SK-N-MC (cell line): ENCODE measurements at places on chromosomes 13 and 19.

GRCh38 chr19:3480383-3481091 is at the start of gene SMIM24:
Gene SMIM24, minus strand, starts transcription at chr19:3480525. Its CDS starts 62 bp downstream, at chr19:3480463.
- no peak for DNase-seq

GRCh38 chr19:46144756-46145155 is 3.3 kb upstream of the IGFL2 start:
- DNase-seq = no peak

DNA sequence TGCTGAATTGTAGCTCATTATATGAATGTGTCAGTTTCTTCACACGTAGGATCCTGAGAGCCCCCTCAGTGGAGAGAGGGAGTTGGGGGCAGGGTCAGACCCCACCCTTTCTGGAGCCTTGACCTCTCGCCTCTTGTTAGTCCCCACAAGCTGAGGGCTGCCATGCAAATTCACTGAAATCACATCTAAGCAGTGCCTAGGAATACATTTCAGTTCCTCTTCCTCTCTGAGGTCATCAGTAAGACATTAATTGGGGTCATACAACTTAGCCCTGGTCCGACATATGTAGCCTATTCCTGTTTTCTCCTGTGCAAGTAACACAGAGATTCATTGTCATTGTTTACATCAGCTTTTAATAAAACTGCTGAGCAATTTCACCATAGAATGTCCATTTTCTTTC is 30.0 kb downstream of the MYO9B start:
- DNase-seq = no peak

- no peak for DNase-seq
Measured at GRCh38 chr19:10644260-10645007, 9.7 kb upstream of the ILF3 start.

GRCh38 chr13:31880851-31881494 is 141.6 kb downstream of the RXFP2 start:
- no peak for DNase-seq

DNA sequence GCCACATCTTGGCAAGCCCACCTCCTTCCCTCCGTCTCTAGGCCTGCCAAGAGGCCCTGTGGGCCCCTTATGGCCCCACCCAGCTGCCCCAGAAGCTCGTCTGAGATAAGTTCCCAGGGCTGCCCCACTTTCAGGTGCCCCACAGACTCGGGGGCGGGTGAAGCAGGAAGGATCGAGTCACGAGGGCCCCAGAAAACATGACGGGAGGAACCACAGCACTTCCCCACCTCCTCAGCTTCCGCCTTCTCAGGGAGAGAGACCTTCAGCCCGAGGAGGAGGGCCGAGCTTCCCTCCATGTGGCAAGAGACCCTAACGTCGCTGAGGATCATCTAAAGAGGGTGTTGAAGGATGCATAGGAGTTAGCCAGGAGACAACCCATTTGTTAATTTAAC is 4.5 kb upstream of the IL12RB1 start:
- no peak for DNase-seq

DNA sequence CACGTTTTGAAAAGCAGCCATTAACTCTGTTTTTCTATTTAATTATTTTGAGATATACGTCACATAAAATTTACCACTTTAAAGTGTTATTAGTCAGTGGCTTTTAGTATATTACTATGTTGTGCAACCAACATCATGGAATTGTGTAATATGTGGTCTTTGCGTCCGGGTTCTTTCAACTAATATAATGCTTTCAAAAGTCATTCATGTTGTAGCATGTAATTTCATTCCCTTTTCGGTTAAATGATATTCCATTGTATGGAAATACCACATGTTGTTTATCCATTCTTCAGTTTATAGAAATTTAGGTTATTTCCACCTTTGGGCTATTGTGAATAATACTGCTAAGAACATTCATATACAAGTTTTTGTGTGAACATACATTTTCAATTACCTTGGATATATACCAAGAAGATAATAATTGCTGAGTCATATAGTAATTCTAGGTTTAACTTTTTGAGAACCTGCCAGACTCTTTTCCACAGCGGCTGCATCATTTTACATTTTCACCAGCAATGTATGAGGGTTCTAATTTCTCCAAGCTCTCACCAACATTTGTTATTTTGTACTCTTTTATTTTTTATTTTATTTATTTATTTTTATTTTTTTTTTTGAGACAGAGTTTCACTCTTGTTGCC is 28.1 kb upstream of the CLDN10 start:
- DNase-seq = no peak

- no peak for DNase-seq
Measured at GRCh38 chr13:99218545-99218944, 17.9 kb downstream of the UBAC2 start.

DNA sequence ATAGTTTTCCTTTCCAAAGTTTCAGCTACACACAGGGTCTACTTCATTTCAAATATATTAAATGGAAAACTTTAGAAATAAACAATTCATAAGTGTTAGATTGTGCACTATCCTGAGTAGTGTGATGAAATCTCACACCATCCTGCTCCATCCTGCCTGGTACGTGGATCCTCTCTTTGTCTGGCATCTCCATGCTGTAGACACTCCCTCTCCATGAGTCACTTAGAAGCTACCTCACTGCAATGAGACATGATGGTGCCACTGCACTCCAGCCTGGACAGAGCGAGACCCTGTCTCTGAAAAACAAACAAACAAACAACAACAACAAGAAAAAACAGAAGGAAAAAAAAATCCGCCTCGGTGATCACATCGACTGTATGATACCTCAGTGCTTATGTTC is 191.8 kb downstream of the PCCA start:
- DNase-seq = no peak

- DNase-seq = peak; percentile 16
Measured at GRCh38 chr19:5048091-5048726, 79.3 kb downstream of the KDM4B start.

GRCh38 chr19:50518091-50519005 is 4.6 kb upstream of the ASPDH start:
- no peak for DNase-seq

DNA sequence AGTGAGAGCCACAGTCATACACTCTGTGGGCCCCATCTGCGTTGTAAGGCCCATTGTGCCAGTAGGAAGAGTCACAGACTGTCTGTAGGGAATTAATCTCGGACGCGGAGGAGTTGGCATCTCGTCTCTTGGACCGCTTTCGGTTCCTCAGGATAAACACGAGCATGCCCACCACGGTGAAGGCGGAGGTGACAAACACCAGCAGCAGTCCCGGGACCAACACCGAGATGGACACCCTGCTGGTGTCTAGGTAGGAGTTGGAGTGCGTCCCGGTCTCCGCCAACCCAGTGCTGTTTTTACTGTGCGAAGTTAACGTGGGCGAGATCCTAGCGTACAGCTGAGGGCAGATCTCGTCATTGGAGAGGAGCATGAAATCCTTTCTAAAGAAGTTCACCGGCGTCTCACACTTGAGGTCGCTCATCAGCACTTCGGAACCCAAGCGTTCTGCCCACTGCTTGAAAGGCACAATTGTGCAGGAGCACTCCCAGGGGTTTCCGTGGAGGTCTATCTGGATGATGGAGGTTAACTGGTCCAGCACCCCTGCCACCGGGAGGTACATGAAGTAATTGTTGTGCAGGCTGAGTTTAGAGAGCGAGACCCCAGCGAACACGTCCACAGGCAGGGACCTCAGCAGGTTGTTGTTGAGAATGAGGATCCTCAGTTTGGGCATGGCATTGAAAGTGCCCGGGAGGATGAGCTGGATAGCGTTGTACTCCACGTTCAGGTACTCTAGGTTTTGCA is 2.7 kb downstream of the SLITRK1 start:
- no peak for DNase-seq

GRCh38 chr13:49146950-49147355 is 73.2 kb upstream of the MLNR start:
- DNase-seq = no peak

DNA sequence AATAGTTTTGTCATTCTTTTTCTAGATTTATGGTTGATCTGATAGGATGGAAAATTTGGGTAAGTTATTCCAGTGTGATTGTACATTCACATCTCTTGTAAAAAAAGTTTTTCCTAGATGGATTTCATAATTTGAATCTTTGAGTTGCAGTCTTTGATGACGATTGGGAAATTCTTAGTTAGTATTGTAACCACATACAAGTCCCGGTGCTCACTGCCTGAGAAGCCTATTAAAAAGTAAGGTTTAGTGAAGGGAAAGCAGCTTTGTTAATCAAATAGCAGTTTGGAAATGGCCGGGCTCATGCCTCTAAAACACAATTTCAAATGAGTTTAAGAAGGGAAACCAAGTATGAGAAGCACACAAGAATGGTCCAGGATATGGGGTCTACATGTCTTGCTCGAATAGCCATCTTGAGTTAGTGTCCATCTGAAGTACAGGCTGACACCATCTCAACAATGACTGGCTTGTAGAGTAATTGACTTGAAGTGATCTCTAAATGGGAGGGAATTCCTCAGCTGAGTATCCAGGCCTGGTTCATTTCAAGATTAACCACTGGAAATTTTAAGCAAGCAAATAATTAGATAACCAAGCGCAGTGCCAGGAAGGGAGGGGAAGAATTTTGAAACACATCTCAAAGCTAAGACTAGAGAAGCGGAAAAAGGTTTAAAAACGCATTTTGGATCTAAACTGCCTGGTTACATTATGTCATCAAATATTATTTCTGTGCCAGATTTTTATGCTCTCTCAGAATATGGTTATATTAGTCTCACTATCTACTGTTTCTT is 1145.6 kb upstream of the MIR17HG start:
- no peak for DNase-seq

GRCh38 chr13:22017226-22017625 is 346.4 kb downstream of the FGF9 start:
- no peak for DNase-seq

DNA sequence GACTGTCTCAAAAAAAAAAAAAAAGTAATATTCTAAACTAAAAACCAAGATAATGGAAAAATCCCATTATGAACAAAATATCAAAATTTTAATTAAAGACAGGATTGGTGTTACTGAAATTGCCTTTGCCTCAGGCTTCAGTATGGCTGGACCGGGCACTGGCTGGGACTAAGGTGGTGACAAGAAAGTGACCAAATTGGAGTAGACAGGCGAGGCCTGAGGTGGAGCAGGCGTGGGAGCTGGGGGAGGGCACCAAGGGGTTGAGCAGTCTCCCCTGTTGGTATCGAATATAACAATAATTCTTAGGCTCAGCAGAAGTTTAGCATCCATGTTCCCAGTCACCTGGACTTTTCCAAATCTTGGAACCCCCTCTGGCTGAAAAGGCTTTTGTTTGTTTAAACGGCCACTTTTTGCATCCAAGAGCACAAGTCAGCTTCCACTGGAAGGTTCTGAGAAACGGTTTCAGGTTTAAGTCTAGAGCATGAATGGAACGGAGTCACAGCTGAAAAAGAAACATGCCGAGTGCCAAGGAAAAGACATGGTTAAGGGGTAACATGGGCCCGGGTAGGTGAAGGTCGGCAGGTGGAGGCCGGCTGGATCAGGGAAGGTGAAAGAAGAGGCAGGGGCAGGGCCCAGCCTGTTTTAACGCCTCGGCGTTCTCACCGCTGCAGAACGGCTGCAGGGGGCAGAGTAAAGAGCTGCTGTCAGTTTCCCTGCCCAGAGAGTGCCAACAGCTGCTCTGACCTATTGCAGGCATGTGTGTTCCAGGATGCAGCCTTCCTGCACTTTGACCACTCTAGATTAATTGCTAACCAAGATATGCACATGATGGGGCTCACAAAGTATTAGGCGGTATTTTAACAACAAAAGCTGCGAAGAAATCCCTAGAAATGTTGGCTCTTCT is 104.4 kb downstream of the TM9SF2 start:
- DNase-seq = no peak

GRCh38 chr13:39672378-39673132 is 17.1 kb downstream of the COG6 start:
- DNase-seq = no peak

- DNase-seq = no peak
Measured at GRCh38 chr13:33958964-33959363, 141.0 kb downstream of the RFC3 start.

- no peak for DNase-seq
Measured at GRCh38 chr13:71219698-71220415, 647.1 kb downstream of the DACH1 start.

GRCh38 chr19:16561382-16561781 is 10.8 kb downstream of the SLC35E1 start:
- no peak for DNase-seq

DNA sequence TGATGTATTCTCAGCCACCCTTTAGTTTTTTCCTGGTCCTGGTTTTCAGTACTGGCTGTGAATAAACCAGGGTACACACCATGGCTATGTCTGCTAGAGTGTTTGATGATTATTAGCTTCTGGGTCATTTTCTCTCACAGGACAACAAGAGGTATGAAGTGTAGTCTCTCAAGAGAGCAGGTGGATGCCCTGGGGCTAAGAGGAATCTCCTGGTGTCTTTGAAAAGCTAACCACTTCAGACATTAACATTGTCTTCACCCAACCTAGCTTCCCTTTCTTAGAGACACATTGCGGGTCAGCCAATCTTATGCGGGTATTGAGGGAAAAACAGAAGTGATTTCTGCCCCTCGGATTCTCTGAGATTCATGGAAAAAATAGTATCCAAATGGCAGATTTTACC is 1.6 kb downstream of the ZNF730 start:
- DNase-seq = no peak

DNA sequence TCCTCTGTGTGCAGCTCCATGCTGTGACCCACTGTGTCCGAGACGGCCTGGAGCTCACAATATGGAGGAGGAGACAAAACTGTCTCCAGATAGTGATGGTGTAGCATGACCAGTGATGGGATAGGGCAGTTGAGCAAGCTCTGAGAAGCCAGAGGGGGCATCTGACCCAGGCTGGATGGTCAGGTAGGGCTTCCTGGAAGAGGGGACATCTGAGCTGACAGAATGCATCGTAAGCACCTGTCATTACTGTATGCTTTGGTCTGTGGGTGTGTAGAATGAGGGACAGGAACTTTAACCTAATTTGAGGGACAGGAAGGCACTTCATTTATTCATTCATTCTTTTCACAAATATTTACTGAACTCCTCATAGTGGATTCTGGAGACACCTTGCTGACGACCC is 6.5 kb upstream of the TOMM40 start:
- no peak for DNase-seq

DNA sequence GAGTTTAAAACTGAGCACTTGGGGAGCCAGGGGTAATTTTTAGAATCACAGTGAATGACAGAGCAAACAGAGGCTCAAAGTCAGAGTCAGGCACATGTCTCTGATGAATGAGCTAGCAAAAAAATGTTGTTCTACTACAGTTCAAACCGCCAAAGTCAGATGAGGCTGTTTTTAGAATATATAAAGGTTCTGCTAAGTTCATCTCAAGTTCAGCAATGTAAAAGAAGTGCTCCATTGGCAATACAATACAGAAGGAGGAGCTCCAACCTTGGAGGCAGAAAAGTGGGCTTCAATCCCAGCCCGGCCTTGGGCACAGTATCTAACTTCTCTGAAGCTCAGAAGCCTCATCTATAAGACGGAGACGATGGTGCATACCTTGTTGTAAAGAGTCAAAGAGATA is 70.1 kb upstream of the IPO5 start:
- no peak for DNase-seq

- DNase-seq = no peak
Measured at GRCh38 chr19:2333027-2333806, 4.7 kb downstream of the SPPL2B start.

- DNase-seq = no peak
Measured at GRCh38 chr13:110317093-110317492, 10.0 kb downstream of the COL4A2 start.
